ENCODE measurements at places on chromosomes 1 and 21. TPM values are rescaled to one million over a fixed set of nuclear protein-coding genes. Genes with fewer than 3 reads are reported as not detected.

GRCh38 chr1:229224308-229224707, 46.6 kb upstream of the RAB4A start:
- DNase-seq: no peak

The OR6Y1 gene
- total RNA-seq: not detected

DNA sequence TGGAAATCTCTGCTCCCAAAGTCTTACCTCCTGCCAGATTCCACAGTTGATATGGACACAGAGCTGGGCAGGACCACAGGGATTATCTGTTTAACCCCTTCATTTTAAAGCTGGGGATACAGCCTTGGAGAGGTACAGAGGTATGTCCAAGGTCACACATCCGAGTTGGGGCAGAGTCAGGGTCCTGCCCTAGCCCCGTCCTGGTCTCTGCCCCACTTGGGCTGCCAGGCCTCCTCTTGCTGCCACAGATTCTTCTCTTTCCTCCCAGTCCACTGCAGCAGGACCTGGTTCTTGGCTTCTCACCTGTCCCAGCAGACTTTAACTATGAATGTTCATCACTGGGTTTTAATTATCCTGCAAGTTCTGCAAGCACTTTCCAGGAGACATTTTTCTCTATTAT, 258.3 kb downstream of the MATN1 start:
- no peak for DNase-seq

GRCh38 chr1:231443363-231443762, 21.3 kb upstream of the EGLN1 start:
- DNase-seq: no peak

GRCh38 chr1:12182410-12182984, 15.7 kb downstream of the TNFRSF1B start:
- DNase-seq: no peak

DNA sequence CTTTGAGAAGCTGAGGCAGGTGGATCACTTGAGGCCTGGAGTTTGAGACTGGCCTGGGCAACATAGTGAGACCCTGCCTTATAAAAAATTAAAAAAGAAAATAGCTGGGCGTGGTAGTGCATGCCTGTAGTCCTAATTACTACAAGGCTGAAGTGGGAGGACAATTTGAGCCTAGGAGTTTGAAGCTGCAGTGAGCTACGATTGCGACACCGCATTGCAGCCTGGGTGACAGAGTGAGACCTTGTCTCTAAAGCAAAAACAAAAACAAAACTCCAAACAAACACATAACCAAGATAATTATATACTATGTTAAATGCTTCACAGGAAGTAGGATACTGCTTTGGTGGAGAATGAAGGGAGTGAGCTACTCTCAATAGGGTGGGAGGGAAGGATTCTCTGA, 5.4 kb upstream of the PAFAH2 start:
- no peak for DNase-seq

GRCh38 chr1:3534803-3535637, 76.3 kb downstream of the MEGF6 start:
- DNase-seq: no peak

DNA sequence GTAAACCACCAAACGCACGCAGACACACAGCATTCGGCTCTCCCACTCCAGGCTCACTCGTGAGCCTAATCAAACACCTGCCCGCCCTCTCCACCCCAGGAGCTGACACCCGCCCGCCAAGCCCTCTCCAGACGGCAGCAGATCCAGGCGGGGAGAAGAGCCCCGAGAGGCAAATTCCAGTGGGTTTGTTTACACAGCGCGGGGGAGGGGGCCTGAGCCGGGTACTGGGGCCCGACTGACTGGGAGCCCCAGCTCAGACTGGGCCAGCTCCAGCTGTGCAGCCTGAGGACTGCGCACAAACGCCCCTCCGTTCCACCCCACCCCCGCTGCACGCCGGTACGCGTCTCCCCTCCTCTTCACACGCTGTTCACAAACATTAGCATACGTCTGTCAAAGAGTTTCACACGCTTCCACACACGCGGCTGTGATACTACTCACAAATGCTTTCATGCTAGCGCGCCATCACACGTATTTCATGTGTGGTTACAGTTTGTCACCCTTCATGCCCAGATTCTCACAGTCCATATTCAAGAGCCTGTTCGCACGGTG, 1.0 kb upstream of the EFNA1 start:
- DNase-seq: no peak

- no peak for DNase-seq
These were observed 856 bp downstream of the LHX9 start for GRCh38 chr1:197917805-197918651.

DNA sequence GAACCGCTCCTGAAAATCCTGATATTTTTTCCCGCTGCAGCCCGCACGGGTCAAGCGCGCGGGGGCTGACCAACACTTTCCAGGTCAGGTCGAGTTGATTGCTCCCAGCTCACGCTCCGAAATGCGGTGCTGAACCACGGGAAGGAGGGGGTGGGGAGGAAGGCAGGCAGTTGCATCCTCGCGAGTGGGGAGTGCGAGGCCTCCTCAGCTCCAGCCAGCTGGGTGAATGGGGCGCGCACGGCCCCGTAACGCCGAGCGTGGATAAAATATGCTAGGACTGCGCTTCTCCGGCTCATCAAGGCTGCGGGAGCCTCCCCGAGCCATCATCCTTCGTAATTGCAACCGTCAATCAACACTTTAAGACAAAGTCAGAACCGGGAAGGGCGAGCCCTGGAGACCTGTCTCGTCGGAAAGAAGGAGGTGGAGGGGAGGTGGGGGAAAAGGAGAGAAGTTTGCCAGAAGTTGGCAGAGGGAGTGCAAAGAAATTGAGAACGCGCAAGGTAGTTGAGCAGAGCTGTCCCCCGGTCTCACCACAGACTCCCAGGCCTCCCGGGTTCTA, 8.0 kb downstream of the NR5A2 start:
- no peak for DNase-seq

DNA sequence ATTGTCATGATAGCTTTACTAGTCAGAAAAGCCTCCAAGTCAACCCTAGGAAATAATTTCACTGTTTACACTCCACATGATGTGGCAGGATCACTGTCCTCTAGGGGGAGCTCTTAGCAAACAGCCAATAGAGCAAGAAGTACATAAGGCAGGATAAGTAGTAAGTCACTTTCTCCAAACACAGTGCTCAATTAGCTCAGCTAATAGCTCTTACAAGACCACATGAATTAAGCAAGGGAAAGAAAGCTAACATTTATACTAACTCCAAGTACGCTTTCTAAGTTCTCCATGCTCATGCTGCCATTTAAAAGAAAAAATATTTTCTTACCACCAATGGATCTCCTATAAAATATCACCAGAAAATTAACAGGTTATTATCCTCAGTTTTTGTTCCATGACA, 66.9 kb upstream of the LRIF1 start:
- DNase-seq: no peak

DNA sequence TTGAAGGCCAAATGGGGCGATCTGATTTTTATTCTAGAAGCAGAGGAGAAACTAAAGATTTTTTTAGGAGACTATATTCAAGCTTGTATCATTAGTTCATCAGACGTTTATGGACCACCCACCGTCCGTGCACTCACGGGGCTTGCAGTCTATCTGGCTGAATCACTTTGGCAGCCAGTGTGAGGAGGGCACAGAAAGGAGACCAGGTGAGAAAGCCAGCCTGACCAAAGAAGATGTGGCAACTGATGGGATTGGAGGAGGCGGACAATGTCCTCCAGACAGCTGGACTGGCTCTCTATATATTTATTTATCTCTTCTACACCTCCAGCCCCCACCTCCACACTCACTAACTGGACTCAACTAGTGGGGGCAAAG, 822 bp upstream of the ELOVL1 start:
- no peak for DNase-seq

The SORT1 gene
- 52.3 TPM for total RNA-seq

The DDR2 gene
- total RNA-seq: 54.4 TPM

DNA sequence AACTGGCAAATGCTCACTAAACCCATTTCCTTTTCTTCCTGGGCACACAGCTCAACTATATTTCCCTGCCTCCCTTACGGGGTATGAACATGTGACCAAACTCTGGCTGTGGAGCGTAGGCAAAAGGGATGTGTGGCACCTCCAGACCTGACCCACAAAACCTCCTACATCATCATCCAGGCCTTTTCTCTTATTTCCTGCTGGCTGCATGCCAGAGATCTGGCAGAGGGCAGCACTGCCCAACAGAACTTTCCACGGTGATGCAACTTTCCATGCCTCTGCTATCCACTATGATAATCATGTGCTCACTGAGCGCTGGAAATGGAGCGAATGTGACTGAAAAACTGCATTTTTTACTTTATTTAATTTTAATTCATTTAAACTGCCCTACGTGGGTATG, 99.6 kb upstream of the CACNA1E start:
- DNase-seq: no peak

GRCh38 chr1:18548643-18549042, 67.9 kb downstream of the KLHDC7A start:
- no peak for DNase-seq

GRCh38 chr21:36079010-36079649, 9.3 kb downstream of the CBR1 start:
- no peak for DNase-seq

DNA sequence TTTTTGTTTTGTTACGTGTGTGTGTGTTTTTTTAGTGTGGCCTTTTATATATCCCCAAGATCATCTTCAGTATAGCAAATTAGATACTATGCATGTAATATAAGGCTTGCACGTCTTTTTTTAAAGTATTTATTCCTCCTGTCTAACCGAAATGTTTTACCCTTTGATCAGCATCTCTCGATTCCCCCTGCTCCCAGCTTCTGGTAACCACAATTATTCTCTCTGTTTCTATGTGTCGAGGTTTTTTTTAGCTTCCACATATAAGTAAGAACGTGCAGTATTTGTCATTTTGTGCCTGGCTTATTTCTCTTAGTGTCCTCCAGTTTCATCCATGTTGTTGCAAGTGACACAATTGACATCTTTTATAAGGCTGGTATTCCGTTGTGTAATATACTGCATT, 18.7 kb downstream of the CEP85 start:
- no peak for DNase-seq
